ENCODE measurements at places on chromosomes 6 and 20.

- peak; percentile 38 for DNase-seq
Measured at GRCh38 chr6:141988954-141989705, 143.6 kb upstream of the GJE1 start.

DNA sequence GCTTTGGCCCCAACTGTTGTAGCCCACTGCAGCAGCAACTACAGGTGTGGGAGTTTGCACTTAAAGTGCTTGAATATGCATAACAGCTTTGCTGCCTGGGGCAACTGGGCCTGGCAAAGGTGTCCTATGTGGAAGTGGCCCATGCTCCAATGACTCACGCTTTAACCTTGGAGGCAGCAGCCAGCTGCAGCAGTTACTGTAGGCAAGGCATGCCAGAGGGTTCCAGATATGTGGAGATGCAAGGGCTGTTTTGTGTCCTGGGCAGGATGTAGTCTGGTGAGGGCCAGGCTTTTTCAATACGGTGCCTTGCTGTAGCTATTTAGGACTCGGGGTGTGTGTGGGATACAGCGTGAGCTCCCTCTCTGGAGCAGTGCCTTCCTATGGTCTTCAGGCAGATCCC, 150.3 kb downstream of the NKAIN2 start:
- no peak for DNase-seq

DNA sequence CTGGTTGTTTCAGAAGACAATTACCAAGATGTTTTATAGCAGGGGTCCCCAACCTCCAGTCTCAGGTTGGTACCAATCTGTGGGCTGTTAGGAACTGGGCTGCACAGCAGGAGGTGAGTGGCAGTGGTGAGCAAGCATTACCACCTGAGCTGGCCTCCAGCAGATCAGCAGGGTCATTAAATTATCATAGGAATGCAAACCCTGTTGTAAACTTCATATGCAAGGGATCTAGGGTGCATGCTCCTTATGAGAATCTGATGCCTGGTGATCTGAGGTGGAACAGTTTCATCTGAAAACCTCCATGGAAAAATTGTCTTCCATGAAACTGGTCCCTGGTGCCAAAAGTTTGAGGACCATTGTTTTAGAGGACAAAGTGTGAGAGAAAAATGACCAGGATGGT, 240.6 kb downstream of the GRM1 start:
- DNase-seq: no peak

DNA sequence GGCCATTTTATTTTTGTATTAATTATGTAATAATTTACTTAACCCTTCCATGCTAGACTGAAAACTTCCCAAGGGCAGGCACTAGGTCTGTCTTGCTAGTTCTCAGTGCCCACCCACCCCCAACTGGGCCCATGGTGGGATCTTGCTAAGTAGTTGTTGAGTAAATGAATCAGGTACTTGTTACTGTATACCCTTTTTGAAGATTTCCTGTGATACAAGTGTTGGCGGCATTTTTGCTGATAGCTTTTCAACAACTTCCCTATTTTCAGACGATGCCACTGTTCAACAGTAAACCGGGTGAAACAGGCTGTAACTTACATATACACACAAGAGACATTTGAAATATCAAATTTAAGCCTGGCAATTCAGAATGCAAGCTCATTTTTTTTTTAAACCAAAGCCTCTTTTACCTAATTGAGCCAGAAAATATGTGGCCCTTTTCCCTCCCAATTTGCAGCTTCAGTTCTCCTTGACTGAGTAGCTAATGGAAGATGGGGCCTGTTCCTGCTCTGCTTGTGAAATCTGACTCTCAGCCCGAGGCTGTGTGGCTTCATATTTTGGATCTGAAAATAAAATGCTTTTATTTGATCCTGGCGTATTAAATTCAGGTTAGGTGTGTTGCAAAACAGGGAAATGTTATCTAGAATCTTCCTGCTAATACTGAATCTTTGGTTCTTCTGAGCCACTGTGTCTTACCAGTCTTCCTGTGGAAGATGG, 288.3 kb downstream of the NRN1 start:
- DNase-seq: no peak

DNA sequence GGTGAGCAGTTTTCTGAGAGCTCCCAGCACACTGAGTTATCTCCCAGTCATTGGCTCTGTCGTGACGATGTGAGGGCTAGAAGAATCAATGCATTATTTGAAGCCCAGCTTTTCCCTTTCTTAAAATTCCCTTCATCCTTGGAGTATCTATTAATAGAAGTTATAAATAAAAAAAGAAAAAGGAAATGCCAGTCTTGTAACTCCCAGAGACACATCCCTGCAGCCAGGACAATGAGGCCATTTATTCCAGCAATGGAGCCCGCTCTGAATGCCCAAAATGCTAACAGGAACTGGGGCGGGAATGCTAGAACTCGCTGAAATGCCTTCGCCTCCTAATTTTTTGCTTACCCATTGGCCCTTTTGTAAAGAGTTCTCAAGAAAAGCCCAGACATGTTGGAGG, 305.8 kb downstream of the TFAP2C start:
- no peak for DNase-seq

- no peak for DNase-seq
Measured at GRCh38 chr6:147578159-147578558, 69.7 kb downstream of the SAMD5 start.

DNA sequence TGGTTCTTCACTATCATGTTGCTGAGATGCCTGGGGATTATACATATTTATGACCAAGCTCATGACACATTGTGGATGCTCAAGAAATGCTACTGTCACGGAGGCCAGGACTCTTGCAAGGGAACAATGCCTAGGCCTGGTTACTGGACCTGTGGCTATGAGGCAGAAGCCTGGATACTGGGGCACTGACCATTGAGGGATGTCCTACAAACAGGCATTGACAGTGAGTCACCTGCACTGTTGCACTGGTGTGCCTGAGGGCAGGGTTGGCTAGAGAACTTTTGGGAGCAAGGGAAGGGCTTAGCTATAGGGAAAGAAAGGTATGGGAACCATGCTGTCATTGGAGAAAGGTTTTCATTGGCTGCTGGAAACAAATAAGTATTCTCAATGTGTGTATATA, 313.1 kb upstream of the SUPT3H start:
- DNase-seq: no peak

DNA sequence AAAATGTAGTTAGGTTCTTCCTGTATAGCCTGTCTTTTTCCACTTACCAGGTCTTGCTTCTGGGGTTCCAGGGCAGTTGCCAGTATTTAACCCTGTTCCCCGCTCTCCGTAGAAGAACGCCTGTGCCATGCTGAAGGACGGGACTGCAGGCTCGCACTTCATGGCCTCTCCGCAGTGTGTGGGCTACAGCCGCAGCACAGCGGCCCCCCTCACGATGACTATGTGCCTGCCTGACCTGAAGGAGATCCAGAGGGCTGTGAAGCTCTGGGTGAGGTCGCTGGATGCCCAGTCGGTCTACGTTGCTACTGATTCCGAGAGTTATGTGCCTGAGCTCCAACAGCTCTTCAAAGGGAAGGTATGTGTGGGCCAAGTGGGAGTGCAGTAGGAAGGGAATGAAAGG, 23.0 kb downstream of the POFUT1 start:
- no peak for DNase-seq

DNA sequence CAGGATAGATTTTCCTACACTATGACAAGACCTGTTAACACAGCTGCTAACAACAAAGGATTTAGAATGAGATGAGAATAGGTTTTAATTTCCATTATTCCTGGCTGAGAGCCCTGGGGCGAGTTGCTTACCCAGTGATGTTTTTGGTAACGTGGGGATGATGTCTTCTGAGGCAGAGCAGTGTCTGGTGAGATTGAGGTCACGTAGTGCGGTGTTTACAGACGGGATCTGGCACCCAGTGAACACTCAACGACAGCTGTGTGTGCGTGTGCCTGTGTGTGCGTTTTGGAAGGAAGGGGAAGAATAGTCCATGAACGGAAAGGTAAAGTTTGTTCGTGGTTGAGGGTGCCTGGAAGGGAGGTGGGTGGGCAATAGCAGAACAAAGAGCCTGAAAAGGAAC, 384.7 kb downstream of the C6orf118 start:
- no peak for DNase-seq

GRCh38 chr6:104484626-104485025, 375.1 kb downstream of the HACE1 start:
- no peak for DNase-seq

- no peak for DNase-seq
Measured at GRCh38 chr20:44596010-44596409, 13.6 kb downstream of the PKIG start.

DNA sequence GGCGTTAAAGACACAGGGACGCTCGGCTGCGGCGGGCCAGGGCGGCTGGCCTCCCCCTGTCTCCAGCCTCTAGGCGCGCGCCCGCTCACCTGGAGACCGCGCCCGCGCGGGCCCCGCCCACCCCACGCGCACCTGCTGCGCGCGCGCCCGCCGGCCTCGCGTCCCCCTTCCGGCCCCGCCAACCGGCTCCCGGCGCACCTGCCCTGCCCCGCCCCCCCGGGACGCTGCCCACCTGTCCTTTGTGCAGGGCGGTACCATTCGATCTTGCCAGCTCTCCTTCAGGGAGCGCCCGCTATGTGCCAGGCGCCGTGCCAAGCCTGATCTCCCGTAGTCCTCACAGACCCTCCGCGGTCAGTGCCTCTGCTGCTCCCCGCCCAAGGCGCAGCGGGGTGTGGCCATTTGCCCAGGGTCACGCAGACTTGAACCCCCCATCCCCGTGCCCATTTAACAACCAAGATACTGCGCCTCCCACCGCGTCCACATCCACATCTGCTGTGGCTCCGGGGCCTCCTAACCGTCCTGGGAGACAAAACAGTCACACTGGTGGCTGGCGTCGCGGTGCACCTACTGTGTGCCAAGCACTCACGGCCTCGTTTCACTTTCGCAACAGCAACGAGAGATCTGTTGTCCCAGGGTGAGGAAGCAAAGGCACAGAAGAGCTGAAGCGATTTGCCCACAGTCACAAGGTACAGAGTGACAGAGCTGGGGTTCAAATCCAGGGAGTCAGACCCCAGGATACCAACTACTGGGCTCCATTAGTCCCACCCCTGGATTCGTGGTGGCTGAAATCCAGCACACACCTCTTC, 48.1 kb downstream of the NOL4L start:
- peak; percentile 45 for DNase-seq

- no peak for DNase-seq
Measured at GRCh38 chr6:52547647-52548352, 29.1 kb downstream of the TRAM2 start.

GRCh38 chr20:23052904-23053303, 3.4 kb upstream of the THBD start:
- no peak for DNase-seq

- DNase-seq: peak; percentile 73
Measured at GRCh38 chr20:46558511-46558959, 8.1 kb upstream of the OCSTAMP start.

DNA sequence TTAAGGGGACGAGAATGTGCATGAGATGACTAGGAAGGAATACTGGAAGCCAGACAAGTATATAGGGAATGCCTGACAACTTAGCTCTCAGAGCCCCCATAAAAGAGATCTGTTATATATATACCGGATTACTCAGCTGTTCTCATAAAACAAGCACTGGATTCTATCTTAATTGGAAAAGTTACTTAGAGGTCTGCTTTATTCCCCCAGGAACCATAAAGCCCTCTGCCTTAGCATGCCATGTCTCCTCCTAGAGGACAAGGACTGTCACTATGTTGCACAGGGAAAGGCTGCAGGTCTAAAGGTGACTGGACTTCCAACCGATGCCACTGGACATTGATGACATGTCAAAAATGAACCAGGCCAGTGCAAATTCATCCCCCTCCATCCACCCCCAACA, 6.4 kb downstream of the EXOC2 start:
- DNase-seq: no peak

- no peak for DNase-seq
Measured at GRCh38 chr20:328975-329695, 3.8 kb downstream of the SOX12 start.

DNA sequence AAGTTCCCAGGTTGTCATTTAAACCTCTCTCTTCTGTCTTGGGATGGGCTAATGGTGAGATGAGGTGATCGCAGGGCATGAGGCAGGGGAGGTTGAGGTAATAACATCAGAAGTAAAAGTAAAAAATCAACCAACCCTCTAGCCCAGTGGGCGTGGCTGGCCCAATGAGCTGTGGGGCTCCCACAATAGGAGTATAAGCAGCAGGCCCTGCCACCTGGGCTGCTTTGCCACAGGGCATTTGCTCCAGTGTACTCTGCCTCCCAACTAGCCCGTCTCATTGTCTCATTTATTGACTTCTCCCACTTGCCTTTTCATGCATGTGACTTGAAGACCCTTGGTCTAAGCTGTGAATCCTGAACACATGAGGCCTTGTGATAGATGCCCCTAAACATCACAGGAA, 62.8 kb downstream of the PHACTR3 start:
- no peak for DNase-seq

GRCh38 chr20:60206259-60206658, 248.0 kb downstream of the CDH26 start:
- DNase-seq: no peak

- peak; percentile 43 for DNase-seq
Measured at GRCh38 chr20:9407805-9408421, 106.5 kb upstream of the LAMP5 start.

- no peak for DNase-seq
Measured at GRCh38 chr6:18545726-18546125, 158.6 kb downstream of the RNF144B start.

- DNase-seq: no peak
Measured at GRCh38 chr6:69164564-69165229, 529.6 kb downstream of the ADGRB3 start.

GRCh38 chr6:169534039-169534421, 167.8 kb downstream of the WDR27 start:
- no peak for DNase-seq

DNA sequence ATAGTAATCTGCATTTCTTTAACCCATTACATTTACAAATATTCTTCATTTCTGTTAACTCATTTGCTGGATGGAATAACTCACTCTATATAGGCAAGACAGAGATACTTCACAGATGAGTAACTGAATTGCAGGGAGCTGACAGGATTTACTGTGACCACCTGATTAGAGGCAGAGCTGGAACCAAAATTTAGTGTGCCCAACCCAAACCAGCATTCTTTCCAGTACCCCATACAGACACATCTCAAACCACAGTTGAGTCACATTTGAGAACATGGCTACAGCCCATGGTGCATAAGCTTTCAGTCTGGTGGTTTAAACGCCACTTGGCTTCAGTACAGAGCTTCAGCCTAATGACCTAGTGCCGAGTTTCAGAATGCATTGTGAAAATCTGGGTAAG, 138.4 kb upstream of the TENT5A start:
- no peak for DNase-seq

DNA sequence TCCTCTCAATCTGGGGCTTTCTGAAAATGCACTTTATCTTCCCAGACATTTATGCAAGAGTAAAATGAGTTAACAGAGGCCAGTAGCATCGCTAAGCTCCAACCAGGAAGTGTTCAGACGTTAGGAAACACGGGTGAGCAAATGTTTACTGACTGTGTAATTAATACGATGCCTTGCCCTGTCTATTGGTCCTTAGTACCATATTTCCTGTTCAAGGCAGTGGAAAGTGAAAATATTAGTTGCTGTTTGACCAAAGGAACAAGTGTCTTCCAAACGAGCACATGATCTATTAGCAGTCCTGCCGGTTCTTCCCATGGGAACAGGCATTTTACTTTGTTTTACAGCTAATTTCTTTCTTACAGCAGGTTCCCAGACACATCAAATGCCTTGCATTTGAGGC, 311.1 kb upstream of the JAG1 start:
- DNase-seq: no peak

- no peak for DNase-seq
Measured at GRCh38 chr20:59232618-59233017, 67.8 kb upstream of the EDN3 start.

All from stimulated activated CD4-positive, alpha-beta T cell treated with anti-CD3 and anti-CD28 coated beads, Interleukin-4, amount 100 ng/mL, for 24 hours (primary cell).